ENCODE measurements at places on chromosomes 6 and 20.

DNA sequence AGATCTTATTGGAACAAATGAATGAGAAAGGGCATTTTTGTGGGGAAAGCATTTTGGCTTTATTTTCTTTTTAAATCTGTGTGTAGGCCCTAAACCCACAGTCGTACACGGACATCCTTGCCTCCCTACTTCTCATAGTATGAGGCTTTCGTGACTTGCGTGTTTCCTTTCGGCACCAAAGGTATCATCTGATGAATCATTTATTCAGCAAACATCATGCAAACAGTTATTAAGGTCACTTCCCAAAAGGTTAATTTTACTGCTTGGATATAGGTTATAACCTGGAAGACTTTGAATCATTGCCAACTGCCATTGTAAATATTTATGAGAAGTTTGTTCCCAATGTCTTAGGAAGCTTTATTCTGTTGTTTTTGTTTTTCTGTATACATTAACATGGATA is 15.1 kb upstream of the SLC22A2 start:
- no peak overlapping the region for H3K27ac ChIP-seq
- no peak overlapping the region for H3K4me3 ChIP-seq

DNA sequence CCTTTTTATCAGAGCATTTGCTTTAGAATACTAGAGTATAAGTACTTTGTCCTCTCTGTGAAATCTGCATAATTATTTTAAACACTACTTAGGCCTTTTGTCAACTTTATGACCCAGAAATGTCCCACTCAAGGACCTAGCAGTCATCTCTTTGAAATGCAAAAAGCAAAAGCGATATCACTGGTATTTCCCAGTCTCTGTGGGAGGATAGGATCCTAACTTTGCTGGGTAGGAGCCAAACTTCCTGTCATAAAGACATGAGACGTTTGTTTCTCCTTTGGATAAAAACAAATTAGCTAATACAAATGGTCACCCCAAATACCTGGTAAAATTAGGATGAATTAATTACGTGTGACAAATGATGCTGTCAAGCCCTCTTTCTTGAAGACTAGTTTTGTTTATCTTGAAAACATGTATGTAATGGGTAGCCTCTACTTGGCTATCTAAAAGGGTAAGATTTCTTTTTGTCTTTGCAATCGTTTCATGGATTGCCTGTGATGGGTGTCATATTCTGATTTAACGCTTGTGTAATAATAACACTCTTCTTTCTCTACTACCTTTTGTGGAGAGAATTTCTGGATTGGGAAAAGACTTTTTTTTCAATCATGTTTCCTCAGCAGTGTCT is 36.2 kb downstream of the DCDC2 start:
- H3K4me3 ChIP-seq, result no peak overlapping the region
- DNase-seq, result no peak
- no peaks in the 10 kb centered on the region for H3K27me3 ChIP-seq
- H3K27ac ChIP-seq, result no peak overlapping the region
- H3K4me1 ChIP-seq, result peaks cover 13% of the 10 kb centered on the region
- H3K36me3 ChIP-seq, result no peaks in the 10 kb centered on the region

- peaks cover 8% of the 10 kb centered on the region for H3K4me1 ChIP-seq
- H3K36me3 ChIP-seq, result no peaks in the 10 kb centered on the region
- no peak for DNase-seq
- H3K27me3 ChIP-seq, result no peaks in the 10 kb centered on the region
- no peak overlapping the region for H3K27ac ChIP-seq
Observed at GRCh38 chr6:45812922-45813321, 202.7 kb downstream of the CLIC5 start.

- no peak for DNase-seq
- H3K36me3 ChIP-seq, result no peaks in the 10 kb centered on the region
Observed at GRCh38 chr6:161676586-161676985, 402.7 kb upstream of the AGPAT4 start.

DNA sequence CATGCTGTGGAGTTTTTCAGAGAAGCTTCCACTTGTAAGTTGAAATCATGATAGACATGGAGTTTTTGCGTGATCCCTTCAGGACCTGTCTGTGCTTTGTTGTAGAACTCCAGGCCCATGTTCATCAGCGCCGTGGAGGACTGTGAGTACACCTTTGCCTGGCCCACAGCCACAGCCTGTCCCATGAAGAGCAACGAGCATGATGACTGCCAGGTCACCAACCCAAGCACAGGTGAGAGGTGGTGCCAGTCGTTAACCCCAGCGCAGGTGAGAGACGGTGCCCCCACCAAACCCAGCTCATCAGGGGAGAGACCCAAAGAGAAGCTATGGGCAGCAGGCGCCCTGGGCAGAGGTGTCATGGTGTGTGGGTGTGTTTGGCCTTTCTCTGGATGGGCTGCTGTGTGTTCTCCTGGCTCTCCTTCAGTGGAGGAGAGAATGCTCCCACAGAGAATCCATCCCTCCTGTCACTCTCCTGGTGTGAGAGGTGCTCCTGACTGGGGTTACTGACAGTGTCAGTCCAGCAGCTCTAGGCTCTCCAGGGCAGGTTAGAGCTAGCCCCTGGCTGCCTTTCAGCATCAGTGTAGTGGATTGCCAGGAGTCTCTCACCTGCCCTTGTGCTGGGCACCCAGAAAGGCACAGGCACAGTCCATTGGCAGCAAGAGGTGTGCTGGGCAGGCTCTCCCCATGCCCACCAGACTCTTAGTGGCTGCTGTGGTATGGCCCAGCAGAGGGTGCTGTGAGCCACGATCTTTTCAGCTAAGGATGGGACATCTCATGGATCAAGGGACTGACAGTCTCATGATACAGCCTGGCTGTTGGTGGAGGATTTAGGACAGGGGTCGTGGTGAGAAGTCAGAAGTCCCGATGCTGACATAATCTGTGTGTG is 49.6 kb upstream of the SLC22A1 start:
- H3K4me1 ChIP-seq, result no peaks in the 10 kb centered on the region
- no peak overlapping the region for H3K27ac ChIP-seq
- H3K4me3 ChIP-seq, result no peak overlapping the region
- H3K36me3 ChIP-seq, result no peaks in the 10 kb centered on the region
- no peaks in the 10 kb centered on the region for H3K27me3 ChIP-seq
- no peak for DNase-seq

All from hepatocyte (in vitro differentiated cells).